ENCODE measurements at places on chromosomes 2 and 18. TPM values are rescaled to one million over a fixed set of nuclear protein-coding genes. Genes with fewer than 3 reads are reported as not detected.

DNA sequence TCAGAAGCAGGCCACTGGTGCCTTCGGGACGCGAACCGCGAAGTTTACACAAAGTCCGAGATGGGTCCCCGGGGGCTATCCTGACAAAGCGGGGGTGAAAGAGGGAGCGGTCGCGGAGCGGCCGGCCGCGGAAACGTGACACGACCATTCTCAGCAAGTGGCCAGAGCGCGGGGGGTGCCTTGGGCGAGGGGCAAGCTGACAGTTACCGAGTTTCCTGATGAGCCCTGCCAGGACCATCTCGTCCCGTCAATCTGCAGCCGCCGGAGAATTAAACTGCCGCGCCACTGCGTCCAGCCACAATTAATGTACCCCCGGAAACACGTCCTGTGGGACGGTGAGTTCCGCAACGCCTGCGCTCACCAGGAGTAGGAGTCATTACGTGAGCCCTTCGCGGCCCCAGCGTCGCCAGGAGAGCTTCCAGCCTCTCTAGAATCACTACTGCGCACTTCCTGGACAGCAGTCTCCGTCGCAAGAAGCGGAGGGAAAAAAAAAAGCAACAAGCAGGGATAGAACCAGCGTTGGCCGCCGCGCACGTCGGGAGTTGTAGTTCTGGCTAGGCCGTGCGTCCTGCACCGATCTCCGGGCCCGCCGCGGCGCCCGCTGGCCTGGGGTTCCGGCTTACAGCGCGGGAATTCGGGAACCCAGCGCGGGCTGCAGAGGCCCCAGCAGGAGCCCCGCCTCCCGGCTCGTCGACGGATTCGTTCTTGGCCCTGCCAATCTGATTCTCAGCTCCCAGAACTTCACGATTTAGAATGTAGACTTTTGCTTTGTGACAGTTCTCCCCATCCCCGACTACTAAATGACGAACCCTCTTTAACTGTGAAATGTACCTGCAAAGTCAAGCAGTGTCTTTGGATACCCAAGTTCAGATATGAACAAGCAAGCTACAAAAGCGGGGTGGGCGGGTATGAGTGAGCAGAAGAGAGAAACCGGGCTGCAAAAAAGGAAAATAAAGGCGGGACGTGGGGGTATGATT lies at the start of gene RTTN:
Gene RTTN, minus strand, starts transcription at position 267 of the 977 bp plus-strand sequence. Its CDS starts 29 bp downstream, at position 238.
- no peaks in the 10 kb centered on the region for H3K27me3 ChIP-seq
- peaks cover 4% of the 10 kb centered on the region for H3K36me3 ChIP-seq
- H3K27ac ChIP-seq, result peak within 1 kb of the TSS; percentile 96
- H3K4me1 ChIP-seq, result peaks cover 10% of the 10 kb centered on the region
- DNase-seq, result peak; percentile 96

Gene TNFAIP6
- 2.1 TPM for total RNA-seq

GRCh38 chr2:203705178-203705577 lies 1.3 kb upstream of the CD28 start:
- H3K36me3 ChIP-seq, result no peaks in the 10 kb centered on the region
- no peak overlapping the region for H3K4me3 ChIP-seq
- H3K27ac ChIP-seq, result no peak overlapping the region
- H3K27me3 ChIP-seq, result no peaks in the 10 kb centered on the region
- no peak for DNase-seq

DNA sequence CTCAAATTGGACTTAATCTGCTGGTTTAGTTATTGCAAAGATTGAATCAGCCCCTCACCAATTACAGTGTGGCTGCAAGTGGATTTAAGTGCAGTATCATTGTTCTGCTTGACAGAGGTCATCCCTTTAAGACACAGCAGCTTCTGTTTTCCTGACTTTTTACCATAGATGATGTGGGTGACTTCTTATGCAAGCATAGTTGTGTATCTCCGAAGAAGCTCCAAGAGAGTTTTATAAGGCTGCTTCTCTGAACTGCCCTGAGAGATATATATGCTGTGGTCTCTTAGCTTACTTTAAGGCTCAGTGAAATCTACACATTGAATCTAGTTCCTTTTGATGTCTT lies 3.5 kb downstream of the TRIB2 start:
- peak overlapping the region; percentile 88 for H3K4me3 ChIP-seq
- H3K4me1 ChIP-seq, result peaks cover 53% of the 10 kb centered on the region
- H3K27ac ChIP-seq, result peak overlapping the region; percentile 95

DNA sequence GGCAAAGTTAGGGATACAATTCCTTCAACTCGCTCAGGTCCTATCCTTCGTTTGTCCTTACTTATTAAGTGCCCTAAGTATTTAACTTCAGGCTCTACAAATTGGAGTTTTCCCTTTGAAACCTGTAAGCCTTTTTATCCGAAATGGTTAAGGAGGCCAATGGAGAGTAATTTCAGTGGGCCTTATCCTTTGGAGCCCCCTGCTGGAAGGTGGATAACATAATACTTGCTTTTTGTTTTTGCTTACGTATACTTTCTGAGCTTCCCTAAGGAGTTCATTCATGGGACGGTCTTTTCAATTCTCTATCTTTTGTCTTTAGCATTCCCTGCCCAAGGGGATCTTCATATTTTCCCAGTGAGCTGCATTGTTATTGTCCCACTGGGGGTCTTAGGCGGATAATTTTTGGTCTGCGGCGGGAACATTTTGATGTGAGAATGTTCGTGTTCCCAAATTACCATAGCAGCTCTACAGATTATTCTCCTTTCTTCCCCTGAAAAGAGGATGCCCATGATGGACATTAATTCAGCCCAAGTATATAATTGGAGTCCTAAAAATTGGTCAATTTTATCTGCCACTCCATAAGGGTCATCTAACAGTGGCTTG lies 34.4 kb upstream of the TRAPPC8 start:
- H3K27ac ChIP-seq, result no peak overlapping the region
- DNase-seq, result no peak
- H3K4me3 ChIP-seq, result no peak overlapping the region
- H3K27me3 ChIP-seq, result no peaks in the 10 kb centered on the region
- H3K4me1 ChIP-seq, result no peaks in the 10 kb centered on the region
- no peaks in the 10 kb centered on the region for H3K36me3 ChIP-seq

Gene PID1
- total RNA-seq, result 48.0 TPM

DNA sequence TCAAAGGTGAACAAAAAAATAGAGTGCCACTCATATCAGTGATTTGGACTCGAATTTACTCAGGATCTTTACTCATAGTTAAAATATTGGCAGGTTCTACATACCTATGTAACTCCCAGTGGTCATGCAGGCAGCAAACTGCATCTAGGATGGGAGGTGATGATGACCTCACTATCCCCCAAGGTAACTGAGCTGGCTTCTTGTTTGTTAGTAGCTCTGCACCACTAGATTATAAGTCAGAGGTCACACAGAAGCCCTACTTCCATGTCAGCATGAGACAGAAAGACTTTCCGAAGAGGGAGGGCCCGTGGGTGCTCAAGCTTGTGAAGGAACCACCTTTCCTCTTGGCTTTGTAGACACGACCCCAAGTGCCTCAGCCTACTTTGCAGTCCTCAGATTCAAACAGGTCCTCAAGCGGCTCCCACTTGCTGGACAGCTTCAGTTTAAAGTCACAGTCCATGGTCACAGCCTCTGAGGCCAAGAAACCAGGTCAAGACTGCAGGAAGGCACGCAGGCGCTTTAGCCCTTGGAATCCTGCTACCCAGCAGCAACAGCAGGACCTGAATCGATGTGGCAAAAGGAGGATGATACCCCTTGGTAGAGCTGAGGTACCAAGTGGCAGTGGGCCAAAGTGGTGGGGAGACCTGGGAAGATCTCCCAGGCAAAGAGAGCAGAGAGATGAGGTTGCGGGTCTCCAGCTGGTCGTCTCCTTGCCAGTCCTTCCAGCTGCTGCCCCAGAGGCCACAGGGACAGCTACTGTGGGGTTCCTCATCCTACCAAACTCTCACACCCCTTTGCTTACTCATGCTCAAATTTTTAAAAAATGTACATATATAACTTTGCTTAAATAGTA lies 4.3 kb downstream of the NTSR2 start:
- H3K4me1 ChIP-seq, result no peaks in the 10 kb centered on the region
- H3K27ac ChIP-seq, result no peak overlapping the region
- H3K4me3 ChIP-seq, result no peak overlapping the region

Gene GKN2
- 53.3 TPM for total RNA-seq

DNA sequence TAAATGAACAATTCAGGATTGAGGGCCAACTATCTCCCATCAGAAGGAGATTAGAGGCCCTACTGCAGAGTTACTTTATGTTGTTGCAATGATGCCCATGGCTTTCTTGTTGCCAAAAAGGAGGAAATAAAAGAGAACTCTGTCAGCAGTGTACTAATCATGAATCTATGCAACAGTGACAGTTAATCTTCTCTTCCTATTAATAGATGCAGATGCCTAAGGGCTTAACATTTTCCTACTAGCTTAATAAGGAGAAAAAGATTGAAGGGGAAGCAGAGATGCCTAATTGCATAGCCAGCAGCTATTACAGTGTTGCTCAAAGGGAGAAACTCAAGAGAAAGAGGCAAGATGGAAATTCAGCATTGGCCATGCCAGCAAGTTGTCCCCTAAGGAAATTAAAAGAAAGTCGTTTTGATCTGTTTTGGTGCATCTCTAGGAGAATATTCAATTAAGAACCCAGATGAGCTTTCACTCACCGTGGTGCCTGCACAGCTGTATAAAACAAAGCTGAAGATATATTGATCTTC lies 107.1 kb upstream of the KCNJ3 start:
- H3K27ac ChIP-seq, result no peak overlapping the region
- H3K27me3 ChIP-seq, result no peaks in the 10 kb centered on the region
- no peaks in the 10 kb centered on the region for H3K4me1 ChIP-seq
- no peaks in the 10 kb centered on the region for H3K36me3 ChIP-seq

Gene CCDC141
- 40.5 TPM for total RNA-seq

DNA sequence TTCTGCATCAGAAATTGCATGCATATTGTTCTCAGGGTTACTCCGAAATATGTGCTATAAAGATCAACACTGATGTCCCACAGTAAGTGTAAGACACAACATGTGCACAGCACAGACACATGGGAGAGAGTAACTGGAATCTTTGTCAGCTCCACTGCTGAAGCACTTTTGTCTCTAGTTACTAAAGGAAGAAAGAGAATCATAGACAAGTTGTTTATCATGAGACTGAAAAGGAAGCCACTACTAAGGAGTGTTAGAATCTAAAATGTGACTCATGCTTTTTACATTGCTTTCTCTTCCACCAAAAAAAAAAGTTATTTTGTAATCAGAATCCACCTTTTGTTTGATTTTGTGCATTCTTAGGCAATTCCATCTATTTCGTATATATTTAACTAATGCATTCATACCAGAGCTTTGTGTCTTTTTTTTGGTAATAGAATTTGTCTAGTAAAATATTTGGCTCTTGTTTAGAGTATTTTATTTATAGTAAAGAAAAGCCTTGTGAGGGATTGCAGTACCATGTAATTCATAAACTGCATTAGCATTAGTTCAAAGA lies 502.4 kb downstream of the FBXO15 start:
- H3K27me3 ChIP-seq, result no peaks in the 10 kb centered on the region
- no peak overlapping the region for H3K27ac ChIP-seq
- DNase-seq, result no peak
- no peak overlapping the region for H3K4me3 ChIP-seq
- H3K36me3 ChIP-seq, result no peaks in the 10 kb centered on the region

- no peak overlapping the region for H3K27ac ChIP-seq
- DNase-seq, result no peak
- H3K4me1 ChIP-seq, result no peaks in the 10 kb centered on the region
- H3K4me3 ChIP-seq, result no peak overlapping the region
Measured at GRCh38 chr2:61272421-61273070, 110.6 kb downstream of the C2orf74 start.

- peaks cover 19% of the 10 kb centered on the region for H3K4me1 ChIP-seq
- peaks cover 26% of the 10 kb centered on the region for H3K27me3 ChIP-seq
- H3K36me3 ChIP-seq, result no peaks in the 10 kb centered on the region
- peak within 1 kb of the TSS; percentile 69 for H3K4me3 ChIP-seq
- DNase-seq, result peak; percentile 82
- peak within 1 kb of the TSS; percentile 85 for H3K27ac ChIP-seq
Measured at GRCh38 chr2:237486819-237487448, at the start of gene MLPH. Gene MLPH (plus strand): TSS chr2:237487251. CDS start chr2:237493427, 6,176 bp downstream.

DNA sequence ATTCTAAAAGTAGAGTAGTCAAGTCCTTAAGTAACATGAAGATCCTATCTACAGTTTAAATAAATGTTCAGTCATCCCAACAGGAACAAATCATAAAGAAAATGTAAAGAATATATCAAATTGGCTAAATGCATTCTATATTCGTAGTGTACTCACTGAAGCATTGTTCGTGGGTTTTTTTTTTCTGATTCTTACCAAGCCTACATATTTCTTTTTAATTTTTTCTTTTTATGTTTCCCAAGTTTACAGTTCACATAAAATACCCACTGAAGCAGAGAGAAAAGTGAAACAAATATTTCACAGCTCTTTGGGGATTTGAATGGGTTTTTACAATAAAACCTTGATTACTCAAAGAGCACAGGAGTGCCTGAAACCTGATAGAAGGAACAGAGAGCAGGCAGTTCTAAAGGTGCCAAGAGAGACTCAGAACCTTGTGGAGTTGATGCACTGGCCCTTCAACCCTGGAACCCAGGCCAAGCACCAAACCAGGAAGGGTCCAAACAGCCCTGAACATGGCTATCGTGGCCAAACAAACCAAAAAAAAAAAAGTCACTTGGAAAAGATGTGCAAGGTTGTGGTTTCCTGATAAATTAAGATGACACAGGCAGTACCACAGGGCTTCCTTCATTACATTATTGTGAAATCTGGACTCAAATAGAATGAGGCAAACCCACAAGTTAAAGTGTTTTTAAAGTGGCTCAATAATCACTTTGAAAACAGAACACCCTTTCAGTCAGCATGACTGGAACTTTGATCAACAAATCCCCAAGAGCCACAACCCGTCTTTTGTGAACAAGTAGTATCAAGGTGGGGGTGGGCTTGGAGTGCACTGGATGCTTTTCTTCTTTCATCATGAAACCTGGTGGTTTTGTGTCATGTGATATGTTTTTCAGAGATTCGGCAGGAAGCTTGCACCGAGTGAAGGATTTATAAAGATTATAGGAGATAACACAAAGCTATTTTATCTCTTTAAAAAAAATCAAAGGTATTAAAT lies 245.0 kb upstream of the FN1 start:
- peak overlapping the region; percentile 4 for H3K27ac ChIP-seq
- no peak for DNase-seq
- no peaks in the 10 kb centered on the region for H3K36me3 ChIP-seq
- H3K27me3 ChIP-seq, result no peaks in the 10 kb centered on the region
- H3K4me1 ChIP-seq, result peaks cover 19% of the 10 kb centered on the region

- DNase-seq, result peak; percentile 28
- no peak overlapping the region for H3K4me3 ChIP-seq
- H3K27me3 ChIP-seq, result peaks cover 26% of the 10 kb centered on the region
- H3K27ac ChIP-seq, result no peak overlapping the region
Measured at GRCh38 chr2:240785424-240786335, 34.3 kb downstream of the KIF1A start.
